LHCN-M2 (cell line): ENCODE measurements at places on chromosomes 3 and 15. TPM values are rescaled to one million over a fixed set of nuclear protein-coding genes. Genes with fewer than 3 reads are reported as not detected.

Gene ROBO1
- 22.9 and 25.9 TPM in 2 replicates for total RNA-seq

GRCh38 chr3:9780458-9780812, 10.7 kb upstream of the CAMK1 start:
- no peak for DNase-seq

GRCh38 chr3:46467562-46467961, 2.9 kb upstream of the LTF start:
- DNase-seq, result no peak

GRCh38 chr3:50737906-50738598, 63.3 kb downstream of the DOCK3 start:
- DNase-seq, result no peak

Gene FBXW12
- not detected in 2 replicates for total RNA-seq

- DNase-seq, result no peak
Measured at GRCh38 chr3:43857361-43858293, 166.9 kb downstream of the ABHD5 start.

- no peak for DNase-seq
Measured at GRCh38 chr3:173599673-173600072, 202.1 kb downstream of the NLGN1 start.
